ENCODE measurements at places on chromosomes 6 and 20. TPM values are rescaled to one million over a fixed set of nuclear protein-coding genes. Genes with fewer than 3 reads are reported as not detected.

TP53INP2 gene
- 35.9 TPM for total RNA-seq

DNA sequence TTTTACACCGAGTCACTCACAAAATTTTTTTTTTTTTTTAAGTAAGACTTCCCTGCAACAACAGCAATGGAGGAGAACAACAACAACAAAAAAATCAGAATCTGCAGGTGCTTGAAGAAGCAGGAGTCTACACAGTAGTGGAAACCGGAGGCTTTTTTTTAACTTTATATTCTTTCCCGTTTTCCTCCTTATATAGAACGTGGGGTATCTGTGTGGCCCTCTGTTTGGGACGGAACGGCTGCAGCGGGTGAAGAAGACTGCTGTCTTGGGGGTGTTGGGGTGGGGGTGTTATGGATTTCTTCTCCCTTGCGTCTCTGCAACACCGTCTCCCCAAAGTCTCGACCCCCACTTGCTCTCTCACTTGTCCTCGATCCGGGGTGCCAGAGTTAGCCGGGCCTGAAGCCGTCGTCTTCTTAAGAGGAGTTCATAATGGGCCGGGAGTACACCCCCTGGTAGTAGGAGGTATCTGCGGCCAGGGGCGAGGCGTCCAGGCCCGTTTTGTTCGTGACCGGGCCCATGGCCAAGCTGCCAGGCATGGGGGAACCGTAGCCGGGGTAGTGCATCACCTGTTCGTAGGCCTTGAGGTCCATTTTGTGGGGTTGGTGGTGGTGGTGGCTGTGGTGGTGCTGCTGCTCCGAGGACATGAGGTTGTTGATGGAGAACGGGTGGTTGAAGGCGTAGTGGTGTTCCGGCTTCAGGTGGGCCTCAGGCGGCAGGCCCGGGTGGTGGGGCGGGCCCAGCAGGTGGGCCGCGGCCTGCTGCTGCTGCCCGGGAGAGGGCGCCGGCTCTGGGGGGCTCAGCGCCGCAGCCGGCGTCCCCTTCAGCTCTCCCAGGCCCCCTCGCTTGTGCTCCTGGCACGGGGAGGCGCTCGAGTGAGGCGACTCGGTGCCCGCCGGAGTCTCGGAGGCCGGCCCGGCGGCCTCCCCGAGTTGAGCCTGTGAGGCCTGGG, 2.7 kb downstream of the FOXA2 start:
- no peak for DNase-seq
- H3K27me3 ChIP-seq: peaks cover 25% of the 10 kb centered on the region
- no peaks in the 10 kb centered on the region for H3K36me3 ChIP-seq
- H3K4me3 ChIP-seq: no peak overlapping the region
- H3K27ac ChIP-seq: no peak overlapping the region

DNA sequence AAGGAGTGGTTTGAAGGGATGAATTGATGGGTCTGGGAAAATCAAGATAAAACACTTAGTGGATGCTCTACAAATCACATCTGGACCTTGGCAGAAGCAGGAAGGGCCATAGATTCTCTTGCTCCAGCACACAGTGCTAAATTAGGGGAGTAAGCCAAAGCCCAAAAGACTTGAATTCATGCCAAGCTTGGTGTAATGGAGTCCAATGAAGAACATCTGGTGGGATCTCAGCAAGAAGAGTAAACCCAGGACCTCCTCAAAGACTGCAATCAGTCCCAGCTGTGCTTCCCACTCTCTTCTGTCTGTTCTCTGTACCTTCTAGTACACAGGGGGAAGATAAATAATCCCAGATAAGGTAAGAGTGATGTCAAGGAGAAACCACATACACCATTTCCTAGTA, 683.4 kb downstream of the RNF144B start:
- no peaks in the 10 kb centered on the region for H3K4me1 ChIP-seq
- H3K4me3 ChIP-seq: no peak overlapping the region
- H3K27ac ChIP-seq: no peak overlapping the region
- H3K36me3 ChIP-seq: no peaks in the 10 kb centered on the region
- no peaks in the 10 kb centered on the region for H3K27me3 ChIP-seq
- DNase-seq: no peak

DNA sequence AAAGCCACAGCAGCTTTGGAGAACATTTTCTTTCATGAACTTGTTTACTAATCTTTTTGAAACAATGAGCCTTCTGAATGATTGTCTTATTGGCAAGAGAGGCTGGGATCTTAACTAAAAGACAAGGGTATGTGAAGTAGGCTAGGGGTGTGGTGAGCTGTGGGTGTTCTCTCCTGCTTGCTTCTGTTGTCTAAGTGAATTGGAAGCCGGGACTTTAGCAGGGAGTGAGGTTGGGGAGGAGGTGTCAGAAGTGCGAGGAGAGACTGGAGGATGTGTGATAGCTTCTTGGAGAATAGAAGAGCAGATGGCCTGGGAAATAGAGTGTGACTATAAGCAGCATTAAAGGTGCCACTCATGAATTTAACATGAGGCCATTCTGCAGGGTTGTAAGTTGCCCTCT, 562.8 kb downstream of the UTRN start:
- no peak overlapping the region for H3K4me3 ChIP-seq
- H3K4me1 ChIP-seq: no peaks in the 10 kb centered on the region
- H3K27me3 ChIP-seq: no peaks in the 10 kb centered on the region
- peaks cover 69% of the 10 kb centered on the region for H3K36me3 ChIP-seq
- no peak for DNase-seq
- no peak overlapping the region for H3K27ac ChIP-seq

GRCh38 chr6:50826803-50827202, 8.1 kb downstream of the TFAP2B start:
- H3K4me1 ChIP-seq: no peaks in the 10 kb centered on the region
- no peak overlapping the region for H3K27ac ChIP-seq
- peaks cover 28% of the 10 kb centered on the region for H3K27me3 ChIP-seq
- H3K4me3 ChIP-seq: no peak overlapping the region
- H3K36me3 ChIP-seq: no peaks in the 10 kb centered on the region

- no peaks in the 10 kb centered on the region for H3K27me3 ChIP-seq
- DNase-seq: no peak
- H3K4me3 ChIP-seq: no peak overlapping the region
- no peaks in the 10 kb centered on the region for H3K36me3 ChIP-seq
These were observed 254.3 kb downstream of the SLC35F1 start for GRCh38 chr6:118161343-118161742.

- no peak overlapping the region for H3K4me3 ChIP-seq
- no peaks in the 10 kb centered on the region for H3K36me3 ChIP-seq
- H3K4me1 ChIP-seq: no peaks in the 10 kb centered on the region
- DNase-seq: no peak
These were observed 37.0 kb downstream of the DLL1 start for GRCh38 chr6:170253910-170254269.

GRCh38 chr20:39342463-39342862, 380.3 kb downstream of the DHX35 start:
- no peak overlapping the region for H3K4me3 ChIP-seq
- DNase-seq: no peak
- H3K4me1 ChIP-seq: no peaks in the 10 kb centered on the region
- H3K36me3 ChIP-seq: no peaks in the 10 kb centered on the region
- no peak overlapping the region for H3K27ac ChIP-seq

- H3K4me1 ChIP-seq: no peaks in the 10 kb centered on the region
- H3K27me3 ChIP-seq: no peaks in the 10 kb centered on the region
- no peaks in the 10 kb centered on the region for H3K36me3 ChIP-seq
- H3K27ac ChIP-seq: no peak overlapping the region
- DNase-seq: no peak
These were observed 23.8 kb upstream of the SYNDIG1 start for GRCh38 chr20:24445510-24446170.

MLIP gene
- total RNA-seq: not detected

HTR1E gene
- total RNA-seq: not detected
